Activated CD8-positive, alpha-beta T cell treated with anti-CD3 and anti-CD28 coated beads for 36 hours (primary cell): ENCODE measurements at places on chromosomes 11 and 22. TPM values are rescaled to one million over a fixed set of nuclear protein-coding genes. Genes with fewer than 3 reads are reported as not detected.
A peak's percentile ranks its signal among the peaks of the same experiment; 100 is the strongest.

NCF4 gene
- total RNA-seq = 2.5 TPM

DUSP8 gene
- total RNA-seq = 1.4 TPM

APOA4 gene
- not detected for total RNA-seq

CASTOR1 gene
- 5.1 TPM for total RNA-seq

DNA sequence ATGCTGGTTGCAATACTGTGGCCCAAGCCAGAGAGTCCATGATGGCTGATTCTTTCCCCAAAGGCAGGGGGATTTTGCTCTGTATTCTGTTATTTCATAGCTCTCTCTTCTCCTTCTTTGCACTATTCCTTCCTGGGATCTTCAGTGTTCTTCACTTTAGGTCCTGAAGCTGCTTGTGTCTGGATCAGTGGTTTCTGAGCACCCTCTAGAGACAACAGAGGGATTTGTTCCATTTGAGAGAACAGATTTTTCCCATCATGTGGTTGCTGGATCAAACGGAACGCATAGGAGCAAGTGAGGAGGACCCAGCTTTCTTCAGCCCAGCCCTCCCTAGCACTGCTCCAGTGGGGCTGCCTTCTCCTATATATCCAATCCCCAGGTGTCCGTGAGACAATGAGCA lies 68.7 kb upstream of the SYN3 start:
- no peak for DNase-seq

DNA sequence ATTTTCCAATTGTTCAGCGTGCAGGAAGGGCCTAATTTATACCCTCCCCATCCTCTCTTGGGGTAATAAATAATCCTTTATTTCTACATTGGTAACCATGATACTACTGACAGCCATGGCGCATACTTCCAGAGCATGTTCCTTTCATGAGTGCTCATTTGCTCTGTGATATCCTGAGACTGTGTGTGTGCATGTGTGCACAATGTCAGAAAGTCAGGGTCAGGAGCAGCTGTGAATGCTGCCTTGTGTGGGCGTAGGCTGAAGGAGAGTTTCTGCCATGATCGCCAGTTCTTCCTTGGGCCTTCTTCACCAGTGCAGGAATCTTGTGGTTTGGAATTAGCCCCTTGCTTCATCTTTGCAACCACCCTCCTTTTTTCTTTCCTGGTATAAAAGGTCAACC lies 10.2 kb downstream of the TUBA8 start:
- no peak for DNase-seq

DNA sequence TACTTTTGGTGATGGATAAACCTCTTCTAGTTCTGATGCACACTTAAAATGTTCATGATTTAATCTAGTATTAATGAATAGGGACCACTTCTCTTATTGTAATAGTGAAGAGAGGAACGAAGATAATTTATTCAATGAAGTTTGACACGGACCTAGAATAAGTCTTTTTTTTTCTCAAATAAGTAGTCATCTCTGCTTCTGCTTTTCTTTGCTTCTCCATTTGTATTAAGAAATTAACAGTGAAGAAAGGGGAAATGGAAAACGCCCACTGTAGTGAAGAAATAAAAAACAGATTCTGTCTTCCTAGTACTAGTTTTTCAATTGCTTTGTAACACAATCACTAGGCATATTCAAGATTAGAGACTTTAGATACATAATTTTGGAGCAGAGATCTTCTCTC lies 73.0 kb downstream of the CD44 start:
- DNase-seq = no peak

- DNase-seq = no peak
Measured at GRCh38 chr11:113540416-113541330, 65.5 kb upstream of the DRD2 start.

DNA sequence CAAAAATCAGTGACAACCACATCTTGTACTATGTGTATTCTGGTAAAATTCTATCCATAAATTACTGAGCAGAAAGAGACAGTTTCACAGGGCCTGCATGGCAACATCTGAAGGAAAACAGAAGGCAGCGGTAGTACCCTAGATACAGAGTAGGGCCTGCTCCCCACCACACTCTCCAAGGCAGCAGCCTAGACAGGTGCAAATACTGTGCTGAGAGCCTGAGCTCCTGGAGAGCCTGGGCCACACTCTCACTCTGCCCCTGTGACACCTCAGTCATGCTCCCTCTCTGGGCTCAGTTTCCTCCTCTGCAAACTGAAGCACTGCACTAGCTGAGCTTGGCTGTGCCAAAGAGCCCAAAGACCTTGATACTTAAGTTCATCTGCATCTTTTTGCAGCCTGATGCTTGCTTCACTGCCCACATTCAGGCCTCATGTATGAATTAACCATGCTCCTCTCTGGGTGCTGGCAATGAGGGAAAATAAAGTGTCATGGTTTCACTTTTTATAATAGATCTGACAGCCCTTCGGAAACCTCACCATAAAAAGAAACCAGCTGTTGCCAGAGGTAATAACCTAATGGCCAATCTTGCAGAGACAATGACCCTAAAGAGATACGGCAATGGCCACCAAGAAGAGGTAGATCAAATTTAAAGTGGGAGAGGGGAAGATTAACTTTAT lies 104.7 kb downstream of the PLEKHA7 start:
- DNase-seq = no peak

DNA sequence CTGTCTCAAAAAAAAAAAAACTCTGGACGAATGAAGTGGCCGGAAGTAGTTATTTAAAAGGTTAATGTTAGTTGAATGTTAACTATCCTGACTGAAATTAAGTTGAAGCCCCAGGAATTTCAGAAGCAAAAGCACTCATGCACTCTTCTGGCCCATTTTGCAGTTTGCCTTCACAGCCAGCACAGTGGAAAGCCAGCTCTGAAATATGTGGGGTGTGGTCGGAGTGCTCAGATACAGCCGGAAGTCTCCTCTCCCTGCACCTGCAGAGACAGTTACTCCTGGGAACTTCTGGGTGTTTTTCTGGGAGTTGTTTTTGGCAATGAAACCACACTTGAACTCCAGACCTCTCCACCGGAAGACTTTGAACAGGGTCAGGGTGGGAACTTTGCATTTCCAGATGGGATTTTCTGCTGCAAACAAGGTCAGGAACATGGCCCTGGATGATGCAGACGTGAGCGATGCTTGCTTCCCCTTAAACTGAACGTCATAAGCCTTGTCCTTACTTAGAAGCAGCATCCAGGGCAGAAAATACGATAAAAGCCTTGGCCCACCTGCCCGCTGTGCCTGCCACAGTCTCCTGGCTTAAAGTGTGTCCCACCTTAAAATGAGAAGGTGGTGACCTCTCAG lies 21.5 kb upstream of the CABP2 start:
- DNase-seq = no peak

DNA sequence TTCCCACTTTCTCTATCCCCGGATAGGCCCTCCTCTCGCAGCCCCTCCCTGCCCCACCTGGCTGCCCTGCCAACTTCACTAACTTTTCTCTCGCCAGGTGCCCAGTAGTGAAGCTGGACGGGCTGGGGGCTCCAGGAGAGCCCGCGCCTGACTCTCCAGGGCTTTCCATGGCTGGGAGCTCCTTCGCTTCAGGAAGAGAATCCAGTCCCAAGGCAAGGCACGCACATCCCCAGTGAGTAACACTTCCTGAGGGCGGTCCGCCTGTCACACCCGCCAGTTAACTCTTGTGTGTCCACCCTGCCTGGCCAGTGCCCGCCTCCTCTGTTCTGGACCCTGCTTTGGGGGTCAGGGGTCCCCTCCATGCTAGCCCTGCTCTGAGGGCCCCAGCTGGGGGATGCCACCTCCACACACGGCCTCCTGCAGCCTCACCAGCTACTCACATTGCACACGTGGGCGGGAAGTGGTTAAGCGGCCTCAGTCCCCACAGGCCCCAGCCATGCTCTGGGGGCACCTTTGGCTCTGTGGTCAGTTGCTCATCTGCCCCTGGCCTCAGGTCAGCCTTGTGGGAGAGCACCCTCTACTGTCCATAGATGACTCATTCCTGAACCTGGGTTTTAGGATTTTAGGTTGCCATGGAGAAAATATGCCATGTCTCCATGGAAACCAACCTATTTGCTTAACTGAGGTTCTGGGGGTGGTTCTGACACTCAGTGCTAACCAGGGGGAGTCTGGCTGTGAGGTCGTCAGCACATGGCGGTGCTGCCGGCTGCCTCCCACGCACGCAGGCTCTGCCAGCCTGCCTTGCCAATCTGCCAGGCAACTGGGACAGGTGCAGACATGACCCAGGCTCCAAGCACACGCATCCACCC lies at the start of gene RIN1:
Gene RIN1, minus strand, starts transcription at position 201 of the 869 bp plus-strand sequence. Its CDS starts 32 bp downstream, at position 169.
- peak; percentile 91 for DNase-seq

- DNase-seq = no peak
Measured at GRCh38 chr22:30628491-30628890, 7.1 kb upstream of the SLC35E4 start.

GRCh38 chr11:79482800-79483199 lies 42.0 kb upstream of the TENM4 start:
- DNase-seq = no peak
